ENCODE measurements at places on chromosomes 16 and 17.

GRCh38 chr17:50260501-50260911, 13.8 kb upstream of the TMEM92 start:
- no peak for DNase-seq

DNA sequence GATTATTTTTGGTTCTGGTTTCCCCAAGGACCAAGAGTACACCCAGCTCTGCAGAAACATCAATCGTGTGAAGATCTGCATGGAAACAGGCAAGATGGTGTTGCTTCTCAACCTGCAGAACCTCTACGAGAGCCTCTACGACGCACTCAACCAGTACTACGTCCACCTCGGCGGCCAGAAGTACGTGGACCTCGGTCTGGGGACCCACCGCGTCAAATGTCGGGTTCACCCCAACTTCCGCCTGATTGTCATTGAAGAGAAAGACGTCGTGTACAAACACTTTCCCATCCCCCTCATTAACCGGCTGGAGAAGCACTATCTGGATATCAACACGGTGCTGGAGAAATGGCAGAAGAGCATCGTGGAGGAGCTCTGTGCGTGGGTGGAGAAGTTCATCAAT, 67.4 kb upstream of the ENDOV start:
- DNase-seq, result no peak

DNA sequence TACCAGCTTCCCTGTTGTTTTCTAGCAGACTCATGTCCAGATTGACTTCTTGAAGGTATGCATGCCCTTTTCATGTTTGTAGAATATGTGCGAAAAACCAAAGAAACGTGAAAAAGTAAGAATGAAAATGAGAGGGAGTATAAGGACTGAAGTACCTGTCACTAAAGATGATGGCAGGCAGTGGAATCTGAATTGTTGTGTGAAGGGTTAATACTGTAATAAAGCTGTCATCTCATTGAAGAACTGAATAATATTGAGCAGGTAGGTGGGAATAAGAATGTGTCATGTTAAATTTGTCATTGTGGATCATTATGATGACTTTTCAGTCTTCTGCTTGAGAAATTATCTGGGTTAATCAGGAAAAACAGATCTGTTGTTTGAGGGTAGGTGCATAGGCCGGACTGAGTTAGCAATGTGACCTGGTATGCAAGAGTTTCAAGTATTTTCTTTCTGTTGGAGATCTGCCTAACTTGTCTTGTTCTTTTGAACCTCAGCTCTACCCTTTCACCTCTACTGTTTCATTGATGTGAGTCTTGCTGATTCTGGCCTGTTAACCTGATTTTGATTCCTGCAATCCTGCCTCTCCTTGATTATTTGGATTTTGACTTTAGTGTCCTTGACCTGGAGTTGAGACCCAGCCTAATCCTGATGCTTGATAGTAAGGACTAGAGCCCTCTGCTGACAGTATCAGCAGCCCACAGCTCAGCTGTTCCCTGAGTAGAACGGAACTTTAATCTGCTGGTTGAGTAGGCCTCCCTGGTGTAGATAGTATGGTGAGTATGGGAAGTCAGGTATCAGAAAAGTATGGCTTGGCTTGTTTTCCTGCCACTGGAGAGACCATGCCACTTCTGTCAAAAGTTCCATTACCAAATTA, 64.6 kb downstream of the MAP2K4 start:
- no peak for DNase-seq

DNA sequence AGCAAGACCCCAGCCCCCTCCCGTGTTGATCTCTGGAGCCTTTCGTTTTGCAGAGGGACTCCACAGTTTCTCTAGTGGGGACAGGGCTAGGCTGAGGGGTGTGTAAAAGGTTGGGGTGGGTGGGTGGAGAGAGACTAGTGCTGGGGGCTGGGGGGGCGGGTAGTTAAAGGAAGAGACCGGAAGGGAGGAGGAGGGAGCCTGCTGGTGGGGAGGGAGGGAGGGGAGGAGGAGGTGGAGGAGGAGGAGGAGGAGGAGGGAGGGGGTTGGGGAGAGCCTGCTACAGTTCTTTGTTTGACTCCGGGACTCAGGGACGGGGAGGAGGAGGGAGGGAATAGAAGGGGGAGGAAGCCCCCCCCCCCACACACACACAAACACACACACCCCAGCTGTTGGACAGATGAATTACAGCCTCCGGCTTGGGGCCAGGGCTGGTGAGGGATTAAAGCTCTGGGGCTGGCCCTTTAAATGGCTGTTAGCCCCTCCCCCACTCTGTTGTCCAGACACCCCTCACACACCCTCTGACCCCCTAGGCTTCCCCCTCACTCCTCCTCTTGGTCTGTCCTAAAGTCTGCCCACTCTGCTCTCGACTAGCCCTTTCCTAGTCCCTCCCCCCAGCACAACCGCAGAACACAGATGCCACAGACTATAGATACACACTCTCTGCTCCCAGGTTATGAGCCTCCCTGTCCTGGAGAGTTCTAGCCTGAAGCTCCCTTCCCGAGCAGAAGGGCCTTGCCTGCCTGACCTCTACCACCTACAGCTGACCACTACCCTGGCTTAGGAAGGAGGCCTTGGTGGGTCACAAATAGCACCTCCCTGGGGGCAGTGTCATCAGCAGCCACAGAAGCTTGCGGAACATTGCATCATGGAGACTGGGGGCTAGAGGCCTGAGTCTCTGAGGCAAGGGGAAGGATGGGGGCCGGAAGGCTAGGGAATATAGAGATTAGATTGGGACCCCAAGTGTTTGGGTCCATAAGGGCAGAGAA, 4.4 kb downstream of the KDM6B start:
- DNase-seq, result peak; percentile 91

DNA sequence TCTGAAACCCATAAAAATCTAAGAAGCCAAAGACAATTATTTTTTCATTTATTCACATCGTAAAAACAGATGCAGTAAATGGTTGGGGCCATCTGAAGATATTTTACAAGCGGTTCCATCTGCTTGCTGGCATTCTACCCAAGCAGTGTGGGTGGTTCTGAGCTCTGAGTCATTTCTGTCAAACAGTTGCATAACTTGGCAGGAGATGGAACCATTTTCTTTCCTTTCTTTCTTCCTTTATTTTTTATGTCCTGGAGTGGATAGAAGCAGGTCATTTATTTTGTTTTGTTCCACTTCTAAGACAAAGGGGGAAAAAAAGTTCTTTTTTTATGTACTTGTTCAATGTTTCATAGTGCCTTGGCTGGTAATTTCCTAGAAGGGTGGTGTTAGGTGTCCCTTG, 1151.9 kb upstream of the GOT2 start:
- peak; percentile 84 for DNase-seq

- DNase-seq, result no peak
These were observed 8.1 kb downstream of the CLTC start for GRCh38 chr17:59627770-59628171.

- no peak for DNase-seq
These were observed 3.3 kb downstream of the BCAR1 start for GRCh38 chr16:75248142-75248535.

GRCh38 chr17:14986127-14986526, 279.0 kb downstream of the PMP22 start:
- peak; percentile 6 for DNase-seq

DNA sequence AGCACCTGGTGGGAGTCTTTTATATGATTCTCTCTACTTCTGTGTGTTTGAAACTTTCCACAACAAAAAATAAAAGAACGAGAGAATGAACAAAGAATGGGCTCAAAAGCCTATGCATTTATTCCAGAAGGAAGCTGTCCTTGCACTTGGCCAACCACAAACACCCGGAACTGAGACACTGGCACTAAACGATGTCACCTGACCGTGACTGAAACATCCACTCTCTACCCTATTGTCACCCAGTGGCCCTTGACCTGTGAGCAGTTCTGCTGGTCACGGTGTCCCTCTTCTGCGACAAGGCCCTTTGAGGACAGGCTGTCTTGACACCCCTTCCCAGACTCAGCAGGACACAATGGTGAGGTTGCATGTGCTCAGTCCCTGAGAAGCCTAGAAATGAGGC, 56.6 kb downstream of the TEKT5 start:
- DNase-seq, result no peak

DNA sequence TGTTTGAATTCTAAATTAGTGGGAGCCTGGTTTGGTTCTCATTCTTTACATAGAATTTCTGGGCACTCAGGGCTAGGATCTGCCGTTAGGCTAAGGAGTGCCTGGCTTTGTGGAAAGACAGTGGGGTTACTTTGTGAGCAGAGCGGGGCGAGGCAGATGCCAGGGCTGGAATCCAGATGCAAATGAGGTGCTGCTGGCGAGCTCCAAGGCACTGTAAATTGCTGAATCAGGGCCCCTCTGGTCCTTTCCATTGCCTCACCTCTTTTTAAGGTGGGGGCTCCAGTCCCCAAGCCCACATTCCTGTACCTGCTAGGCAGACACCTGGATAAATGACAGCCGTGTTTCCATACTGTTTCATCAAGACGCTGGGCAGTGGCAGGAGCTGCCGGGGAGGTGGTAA, 33.8 kb downstream of the PIPOX start:
- no peak for DNase-seq

DNA sequence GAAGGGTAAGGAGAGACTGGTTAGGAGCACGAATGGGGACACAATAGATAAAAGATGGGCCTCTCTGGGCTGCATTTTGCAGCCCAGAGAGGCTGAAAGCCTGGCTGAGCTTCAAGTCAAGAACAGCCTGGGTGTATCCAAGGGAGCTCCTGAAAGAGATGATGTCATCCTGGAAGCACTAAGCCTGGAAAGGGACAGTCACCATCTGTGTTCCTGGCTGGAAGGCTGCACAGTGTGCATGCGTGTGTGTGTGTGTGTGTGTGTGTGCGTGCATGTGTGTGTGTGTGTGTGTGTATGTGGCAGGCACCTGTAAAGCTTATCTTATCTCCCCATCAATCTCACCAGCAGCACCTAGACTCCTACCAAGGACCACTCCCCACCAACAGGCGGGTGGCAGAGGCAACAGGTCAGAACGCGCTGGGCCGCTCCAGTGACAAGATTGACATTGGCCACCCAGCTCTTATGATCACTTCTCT, 44.1 kb downstream of the COG7 start:
- DNase-seq, result peak; percentile 86

DNA sequence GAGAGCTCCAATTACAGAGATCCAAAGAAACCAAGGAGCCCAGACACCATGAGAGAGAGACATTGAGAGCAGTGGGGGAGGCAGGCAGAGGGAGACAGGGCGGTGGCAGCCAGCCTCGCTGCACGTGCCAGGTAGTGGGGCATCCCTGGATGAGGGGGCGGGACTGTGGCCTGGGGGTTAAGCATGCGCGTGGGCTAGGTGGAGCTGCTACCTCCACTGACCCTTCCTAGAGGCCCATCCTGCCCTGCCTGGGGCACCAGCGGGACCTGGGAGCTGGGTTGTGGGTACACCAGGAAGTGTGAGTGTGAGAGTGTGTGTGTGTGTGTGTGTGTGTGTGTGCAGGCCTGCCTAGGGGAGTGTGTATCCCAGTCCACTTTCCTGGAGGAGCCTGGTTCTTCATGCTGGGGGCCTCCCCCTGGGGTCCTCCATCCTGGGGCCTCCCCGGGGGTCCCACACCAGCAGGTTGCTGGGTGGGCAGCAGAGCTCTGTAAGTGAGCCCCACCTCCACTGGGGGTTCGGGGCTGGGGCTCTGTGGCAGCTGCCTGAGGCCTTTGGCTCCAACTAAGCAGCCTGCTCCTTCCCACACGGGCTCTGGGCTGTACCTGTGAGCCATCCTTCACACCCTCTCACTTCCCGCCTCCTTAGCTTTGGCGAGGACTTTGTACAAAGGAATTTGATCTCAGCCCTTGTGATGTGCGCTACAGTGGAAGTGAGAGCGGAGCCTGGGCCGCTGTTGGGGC, 127.4 kb downstream of the IRF8 start:
- DNase-seq, result no peak

- no peak for DNase-seq
These were observed 128.9 kb upstream of the GOT2 start for GRCh38 chr16:58863042-58863441.

GRCh38 chr17:57523926-57524632, 221.0 kb downstream of the CCDC182 start:
- DNase-seq, result no peak

DNA sequence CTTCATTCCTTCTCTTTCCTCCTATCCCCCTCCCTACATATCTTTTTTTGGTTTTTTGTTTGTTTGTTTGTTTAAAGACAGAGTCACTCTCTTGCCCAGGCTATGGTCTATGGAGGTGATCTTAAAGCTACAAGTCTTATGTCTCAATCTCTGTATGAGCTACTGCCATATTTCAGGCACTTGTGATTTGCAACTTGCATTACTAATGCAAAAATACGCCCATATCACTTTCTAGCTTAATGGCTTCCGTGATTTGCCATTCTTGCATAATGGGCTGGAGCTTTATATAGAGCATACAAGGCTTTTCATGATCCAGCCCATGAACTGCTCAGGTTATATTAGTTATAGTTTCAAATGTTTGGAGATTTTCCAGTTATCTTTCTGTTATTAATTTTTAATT, 7.5 kb downstream of the CFAP97D1 start:
- DNase-seq, result no peak

- no peak for DNase-seq
These were observed 8.0 kb upstream of the KRTAP2-4 start for GRCh38 chr17:41073676-41074075.

- peak; percentile 33 for DNase-seq
These were observed 1.4 kb downstream of the ZNF668 start for GRCh38 chr16:31072540-31073141.

DNA sequence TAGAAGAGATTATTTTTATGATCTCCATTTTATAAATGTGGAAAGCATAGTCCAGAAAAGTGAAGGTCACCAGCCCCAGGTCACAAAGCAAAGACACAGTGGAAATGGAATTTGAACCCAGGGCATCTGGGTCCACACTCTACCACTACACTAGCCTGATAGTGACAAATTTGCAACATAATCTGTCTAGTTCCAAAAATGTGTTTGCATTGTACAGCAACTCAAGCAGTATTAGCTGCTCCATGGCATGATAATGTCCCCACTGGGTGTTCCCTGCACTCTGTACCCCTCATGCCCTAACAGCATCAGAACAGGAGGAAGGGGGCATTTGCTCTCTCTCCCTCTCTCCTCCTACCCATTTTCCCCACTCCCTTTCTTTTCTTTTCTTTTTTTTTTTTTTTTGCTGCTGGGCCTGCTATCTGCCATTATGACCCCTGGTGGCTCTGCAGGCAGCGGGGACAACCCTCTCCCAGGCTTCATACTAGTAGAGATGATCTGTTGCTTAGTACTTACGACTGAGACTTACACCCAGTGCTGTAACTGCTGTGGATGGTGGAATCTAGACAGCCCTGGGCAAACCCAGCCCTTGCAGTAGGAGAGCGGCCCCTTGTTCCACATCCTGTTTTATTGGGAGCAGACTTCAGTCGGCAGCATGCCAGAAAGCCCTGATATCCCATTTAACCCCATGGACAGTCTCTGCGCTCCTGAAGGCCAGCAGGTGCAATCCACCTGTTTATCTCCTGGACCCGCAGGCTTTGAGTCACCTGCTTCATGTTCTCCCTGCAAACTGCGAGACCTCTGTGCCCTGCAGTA, 306.3 kb downstream of the SOX9 start:
- DNase-seq, result no peak
